ENCODE measurements at places on chromosomes 2 and 18.

DNA sequence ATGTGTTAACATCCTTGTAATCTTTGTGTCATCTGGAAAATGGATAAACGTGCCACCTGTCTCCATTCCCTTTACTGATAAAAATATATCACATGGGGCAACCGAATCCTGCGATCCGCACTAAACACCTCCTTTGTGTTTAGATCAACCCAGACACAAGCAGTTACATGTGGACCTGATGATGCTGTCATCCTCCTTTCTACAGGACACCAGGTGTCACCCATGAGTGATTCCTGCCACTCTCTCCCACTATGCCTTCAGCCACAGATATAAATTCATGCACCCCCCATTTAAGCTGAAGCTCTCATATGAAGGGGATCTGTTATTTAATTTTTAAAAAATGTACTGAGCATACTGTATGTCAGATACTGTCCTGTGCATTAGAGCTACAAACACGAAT, 81.3 kb downstream of the VIT start:
- no peak for DNase-seq

GRCh38 chr2:69242651-69243051, 144.4 kb downstream of the GFPT1 start:
- DNase-seq, result no peak

- no peak for DNase-seq
Measured at GRCh38 chr2:234611209-234611608, 114.3 kb upstream of the ARL4C start.

DNA sequence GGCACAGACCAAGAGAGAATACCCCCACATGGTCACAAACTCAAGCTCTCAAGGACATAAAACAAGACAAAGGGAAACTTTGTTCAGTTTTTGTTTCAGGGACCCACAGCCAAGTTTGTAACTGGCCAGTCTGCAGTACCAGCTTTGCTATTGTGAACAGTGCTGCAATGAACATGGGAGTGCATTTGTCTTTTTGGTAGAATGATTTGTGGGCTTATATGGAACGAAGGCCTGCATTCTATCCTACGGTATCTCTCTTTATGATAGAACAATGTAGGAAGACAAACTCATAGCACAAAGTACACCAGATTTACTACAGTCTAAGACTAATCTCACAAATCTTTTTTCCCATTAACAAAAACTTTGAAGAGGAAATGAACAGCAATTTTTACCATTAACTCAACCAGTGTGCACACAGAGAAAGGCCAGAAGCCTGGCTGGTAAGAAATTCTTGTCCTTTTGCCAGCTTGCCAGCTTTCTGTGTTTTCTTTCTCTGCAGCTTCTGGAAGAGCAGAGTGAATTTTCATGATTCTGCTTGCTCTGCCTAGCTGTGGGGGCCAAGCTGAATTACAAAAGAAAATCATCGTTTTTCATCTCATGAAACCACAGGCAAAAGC, 37.1 kb upstream of the FEZ2 start:
- no peak for DNase-seq

- peak; percentile 43 for DNase-seq
Measured at GRCh38 chr2:23760736-23761135, 166.2 kb downstream of the ATAD2B start.

DNA sequence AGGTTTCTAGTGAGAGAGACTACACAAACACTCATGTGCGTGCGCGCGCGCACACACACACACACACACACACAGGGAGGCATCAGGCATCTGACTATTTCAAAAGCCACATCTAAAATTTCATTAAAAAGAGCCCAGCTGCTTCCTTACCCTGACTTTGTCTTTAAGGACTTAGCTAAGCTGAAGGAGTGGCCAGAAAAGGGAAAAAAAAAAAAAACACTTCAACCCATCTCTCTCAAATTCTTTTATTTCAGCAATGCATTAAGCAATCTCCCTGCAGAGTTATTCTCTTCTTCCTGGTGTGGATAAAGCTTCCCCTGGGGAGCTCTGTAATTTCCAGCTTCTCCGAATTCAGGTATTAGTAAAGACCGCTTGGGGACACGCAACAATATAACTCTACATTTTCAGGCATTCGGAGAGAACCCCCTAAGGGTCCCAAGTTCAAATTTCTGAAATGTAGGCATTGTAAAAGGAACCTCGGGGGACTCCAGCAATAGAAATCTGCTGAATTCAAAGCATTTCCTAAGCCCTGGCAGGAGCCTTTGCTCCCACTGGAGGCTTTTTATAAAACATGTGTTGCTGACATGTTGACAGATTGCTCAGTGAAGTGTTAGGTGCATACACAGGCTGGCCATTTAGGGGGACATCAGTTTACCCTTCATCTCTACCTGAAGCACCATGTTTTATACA, 67.0 kb downstream of the ZNF521 start:
- DNase-seq, result no peak

DNA sequence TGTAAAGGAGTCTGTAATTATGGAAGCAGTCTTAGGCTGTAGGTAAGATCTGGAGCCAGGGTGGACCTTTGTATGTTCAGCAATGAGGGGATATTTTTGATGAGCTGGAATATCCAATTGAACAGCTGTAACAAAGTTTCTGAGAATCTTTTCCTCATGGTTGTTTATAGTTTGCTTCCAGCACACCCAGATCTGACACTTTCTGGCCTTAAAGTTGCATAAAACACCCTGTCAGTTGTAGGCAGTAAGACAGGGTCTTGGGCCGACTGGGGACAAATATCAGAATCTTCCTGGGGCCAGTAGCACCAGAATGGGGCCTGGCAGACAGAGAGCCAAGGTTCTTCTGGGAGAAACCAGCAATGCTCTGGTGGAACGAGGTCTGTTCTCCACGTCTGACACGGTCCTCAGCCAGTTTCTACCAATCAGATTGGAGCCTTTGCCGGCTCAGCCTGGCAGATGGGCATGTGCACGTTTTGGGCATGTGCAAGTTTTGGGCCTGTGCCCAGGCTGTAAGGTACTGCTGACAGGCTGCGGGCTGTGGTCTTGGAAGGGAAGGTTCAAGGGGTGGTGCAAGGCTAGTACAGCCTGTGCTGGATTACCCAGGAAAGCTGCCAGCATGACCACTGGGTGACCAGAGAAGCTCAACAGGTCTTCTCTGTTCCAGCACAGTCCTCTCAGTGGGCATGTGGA, 89.8 kb downstream of the PRKCE start:
- no peak for DNase-seq

DNA sequence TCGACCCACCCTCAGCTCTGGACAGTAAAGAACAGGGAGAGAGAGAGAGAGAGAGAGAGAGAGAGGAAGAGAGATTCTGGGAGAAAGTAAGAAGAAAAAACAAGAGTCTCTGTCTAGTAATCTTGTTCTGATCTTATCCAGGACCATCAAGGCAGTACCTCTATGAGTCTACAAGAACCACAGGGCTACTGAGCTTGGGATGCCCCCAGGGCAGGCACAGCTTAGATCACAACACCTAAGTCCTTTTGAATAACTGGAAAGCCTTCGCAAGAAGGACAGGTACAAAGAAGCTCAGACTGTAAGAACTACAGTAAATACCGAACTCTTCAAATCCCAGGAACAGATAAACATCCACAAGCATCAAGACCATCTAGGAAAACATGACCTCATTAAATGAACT, 51.4 kb upstream of the SGPP2 start:
- DNase-seq, result no peak

DNA sequence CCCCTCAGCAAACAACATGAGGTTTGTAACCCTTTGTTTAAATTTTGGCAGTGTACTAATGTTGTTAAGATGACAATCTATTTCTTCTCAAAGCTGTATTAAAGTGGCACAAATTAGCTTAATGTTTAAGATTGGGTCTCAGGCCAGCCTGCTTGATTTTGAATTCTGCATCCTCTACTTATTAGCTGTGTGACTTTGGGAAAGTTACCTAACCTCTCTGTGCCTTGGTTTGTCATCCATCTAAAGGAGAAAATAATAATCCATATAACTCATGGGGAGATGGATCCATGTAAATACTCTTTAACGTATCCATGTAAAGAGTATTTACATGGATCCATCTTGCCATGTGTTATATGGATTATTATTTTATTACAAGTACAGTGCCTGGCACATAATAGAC, 2.1 kb downstream of the TRPM8 start:
- no peak for DNase-seq

GRCh38 chr2:224751996-224752698, 36.0 kb upstream of the CCDC195 start:
- no peak for DNase-seq

- no peak for DNase-seq
Measured at GRCh38 chr2:85534099-85534498, 4.9 kb upstream of the MAT2A start.

DNA sequence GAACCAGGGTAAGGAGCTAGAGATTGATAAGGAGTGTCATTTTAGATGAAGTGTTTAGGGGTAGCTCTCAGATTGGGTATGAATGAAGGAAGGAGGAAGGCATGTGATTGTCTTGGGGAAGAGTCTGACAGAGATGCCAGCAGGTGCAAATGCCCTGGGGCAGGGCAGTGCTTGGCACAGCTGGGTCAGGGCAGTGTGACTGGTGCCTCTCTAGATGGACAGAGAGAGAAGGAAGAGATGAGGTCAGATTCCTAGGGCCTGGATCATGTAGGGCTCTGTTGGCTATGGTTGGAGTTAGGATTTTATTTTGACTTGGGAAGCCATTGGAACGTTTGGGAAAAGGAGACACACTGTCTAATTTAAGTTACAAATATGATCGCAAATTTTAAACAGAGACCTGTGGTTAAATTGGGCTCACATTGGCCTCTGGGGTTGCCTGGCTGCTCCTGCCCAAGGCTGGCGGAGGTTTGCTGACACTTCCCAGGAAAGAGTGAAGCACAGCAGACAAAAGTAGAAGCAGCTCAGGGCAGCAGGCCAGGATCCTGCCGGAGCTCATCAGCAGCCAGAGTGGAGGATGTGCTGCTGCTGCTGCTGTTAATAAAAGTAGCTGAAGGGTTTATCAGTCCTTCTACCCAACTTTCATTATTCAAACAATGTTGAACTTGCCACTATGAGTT, 32.7 kb upstream of the FHL2 start:
- DNase-seq, result no peak

DNA sequence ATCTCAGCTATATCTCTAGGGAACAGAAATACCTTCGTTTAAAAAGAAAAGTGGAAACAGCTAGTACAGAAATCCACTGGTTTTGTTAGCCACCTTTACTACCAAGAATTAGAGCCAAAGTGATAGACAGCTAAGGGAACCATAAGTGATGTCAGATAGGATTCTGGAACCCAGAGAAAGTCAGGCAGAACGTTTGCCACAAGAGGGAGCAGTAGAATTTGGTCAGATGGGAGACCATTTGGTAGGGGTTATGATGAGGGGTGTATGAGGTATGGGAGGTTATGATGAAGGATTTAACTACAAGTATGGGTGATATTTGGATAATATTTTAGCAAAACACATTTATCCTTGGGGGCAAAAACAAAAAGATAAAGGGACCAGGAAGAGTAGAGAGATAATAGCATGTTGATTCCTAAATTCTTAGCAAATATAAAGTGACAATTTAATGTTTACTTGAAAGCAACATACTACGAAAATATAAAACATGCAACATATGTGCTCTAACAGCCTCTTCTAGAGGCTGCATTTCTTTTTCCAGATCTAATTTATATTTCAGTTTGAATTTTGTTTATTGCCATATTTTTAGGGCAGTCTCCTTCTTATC, 3.3 kb downstream of the SLC8A1 start:
- DNase-seq, result no peak

DNA sequence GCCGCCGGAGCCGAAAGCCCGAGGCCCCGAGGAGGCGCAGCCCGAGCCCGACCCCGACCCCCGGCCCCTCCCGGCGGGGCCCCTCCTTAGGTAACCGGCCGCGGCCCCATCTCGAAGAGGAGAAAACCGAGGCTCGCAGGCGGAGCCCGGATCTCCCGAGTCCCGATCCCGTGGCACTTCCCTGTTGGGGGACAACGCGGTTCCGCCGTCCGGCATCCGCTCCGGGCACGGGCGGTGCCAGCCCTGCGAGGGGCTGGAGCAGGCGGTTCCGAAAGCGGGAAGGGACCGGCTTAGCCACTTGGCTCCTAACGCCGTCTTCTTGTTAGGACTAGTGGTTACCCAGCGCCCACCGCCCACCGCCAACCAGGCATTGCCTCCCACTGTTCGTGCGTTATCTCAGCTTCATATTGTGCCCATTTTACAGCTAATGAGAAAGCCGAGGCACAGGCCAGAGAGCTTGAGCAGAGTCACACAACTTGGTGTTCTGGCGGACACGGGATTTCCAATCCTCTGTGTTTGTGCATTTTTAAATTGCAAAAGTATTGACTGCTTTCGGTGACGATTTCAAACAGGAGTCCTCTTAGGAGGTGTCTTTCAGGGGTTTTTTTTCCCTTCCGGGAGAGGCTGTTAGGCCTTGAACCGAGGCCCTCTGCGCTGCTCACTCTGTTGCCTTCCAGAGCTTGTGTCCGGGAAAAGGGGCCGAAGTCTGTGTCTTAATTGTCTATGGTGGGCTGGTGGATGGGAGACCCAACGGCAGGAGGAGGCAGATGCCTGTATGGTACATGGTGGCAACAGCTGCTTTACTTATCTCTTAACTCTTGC, 562 bp downstream of the CENPA start:
- no peak for DNase-seq

- no peak for DNase-seq
Measured at GRCh38 chr2:72182547-72182946, 34.9 kb upstream of the CYP26B1 start.

- no peak for DNase-seq
Measured at GRCh38 chr2:230714136-230714480, 1.5 kb downstream of the CAB39 start.

DNA sequence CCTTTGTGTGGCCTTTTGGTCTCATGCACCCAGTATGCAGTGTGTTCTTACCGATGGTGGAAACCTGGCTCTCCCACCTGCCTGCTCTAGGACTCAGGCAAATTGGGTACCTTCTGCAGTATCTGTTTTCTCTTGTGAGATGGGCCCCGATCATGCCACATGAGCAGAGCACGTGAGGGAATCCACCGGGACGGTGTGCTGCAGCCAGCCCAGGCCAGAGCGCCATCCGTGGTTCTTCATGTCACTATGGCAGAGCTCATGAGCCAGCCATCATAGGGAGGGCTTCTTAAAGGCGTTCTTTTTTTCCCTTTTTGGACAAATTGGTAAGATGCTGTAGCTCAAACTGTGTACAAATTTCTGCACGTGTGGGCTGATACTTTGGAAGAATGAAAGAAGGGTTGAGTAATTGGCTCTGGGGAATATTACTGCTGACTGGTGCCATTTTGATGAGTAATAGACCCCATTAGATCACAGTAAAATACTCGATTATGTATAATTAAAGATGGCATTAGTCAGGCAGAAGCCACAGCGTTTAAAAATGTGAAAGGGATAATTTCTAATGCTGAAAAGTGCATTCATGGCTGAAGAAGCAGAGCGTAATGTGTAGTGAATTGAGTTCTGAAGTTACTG, 19.2 kb downstream of the SH3RF3 start:
- no peak for DNase-seq
